ENCODE measurements at places on chromosomes 4 and X.

- H3K36me3 ChIP-seq, result no peaks in the 10 kb centered on the region
- DNase-seq, result no peak
- no peak overlapping the region for H3K4me3 ChIP-seq
- H3K27me3 ChIP-seq, result no peaks in the 10 kb centered on the region
- H3K27ac ChIP-seq, result no peak overlapping the region
- H3K4me1 ChIP-seq, result no peaks in the 10 kb centered on the region
Measured at GRCh38 chr4:172018358-172018757, 205.2 kb downstream of the GALNTL6 start.

- H3K27me3 ChIP-seq, result no peaks in the 10 kb centered on the region
- H3K27ac ChIP-seq, result no peak overlapping the region
- H3K4me1 ChIP-seq, result peaks cover 3% of the 10 kb centered on the region
Measured at GRCh38 chr4:48589098-48589445, 99.0 kb downstream of the ZAR1 start.

- no peak for DNase-seq
- no peaks in the 10 kb centered on the region for H3K4me1 ChIP-seq
- H3K27ac ChIP-seq, result no peak overlapping the region
- no peaks in the 10 kb centered on the region for H3K27me3 ChIP-seq
- no peaks in the 10 kb centered on the region for H3K36me3 ChIP-seq
Measured at GRCh38 chr4:87875191-87875590, 42.4 kb downstream of the MEPE start.

- no peak for DNase-seq
- H3K27ac ChIP-seq, result peak overlapping the region; percentile 69
- H3K27me3 ChIP-seq, result no peaks in the 10 kb centered on the region
- H3K4me3 ChIP-seq, result no peak overlapping the region
- H3K4me1 ChIP-seq, result peaks cover 72% of the 10 kb centered on the region
Measured at GRCh38 chrX:66022632-66023384, 17.1 kb downstream of the VSIG4 start.

GRCh38 chr4:4995908-4996265, 23.4 kb downstream of the CYTL1 start:
- H3K27ac ChIP-seq, result no peak overlapping the region
- no peak overlapping the region for H3K4me3 ChIP-seq
- peaks cover 9% of the 10 kb centered on the region for H3K4me1 ChIP-seq
- no peaks in the 10 kb centered on the region for H3K36me3 ChIP-seq
- H3K27me3 ChIP-seq, result no peaks in the 10 kb centered on the region

DNA sequence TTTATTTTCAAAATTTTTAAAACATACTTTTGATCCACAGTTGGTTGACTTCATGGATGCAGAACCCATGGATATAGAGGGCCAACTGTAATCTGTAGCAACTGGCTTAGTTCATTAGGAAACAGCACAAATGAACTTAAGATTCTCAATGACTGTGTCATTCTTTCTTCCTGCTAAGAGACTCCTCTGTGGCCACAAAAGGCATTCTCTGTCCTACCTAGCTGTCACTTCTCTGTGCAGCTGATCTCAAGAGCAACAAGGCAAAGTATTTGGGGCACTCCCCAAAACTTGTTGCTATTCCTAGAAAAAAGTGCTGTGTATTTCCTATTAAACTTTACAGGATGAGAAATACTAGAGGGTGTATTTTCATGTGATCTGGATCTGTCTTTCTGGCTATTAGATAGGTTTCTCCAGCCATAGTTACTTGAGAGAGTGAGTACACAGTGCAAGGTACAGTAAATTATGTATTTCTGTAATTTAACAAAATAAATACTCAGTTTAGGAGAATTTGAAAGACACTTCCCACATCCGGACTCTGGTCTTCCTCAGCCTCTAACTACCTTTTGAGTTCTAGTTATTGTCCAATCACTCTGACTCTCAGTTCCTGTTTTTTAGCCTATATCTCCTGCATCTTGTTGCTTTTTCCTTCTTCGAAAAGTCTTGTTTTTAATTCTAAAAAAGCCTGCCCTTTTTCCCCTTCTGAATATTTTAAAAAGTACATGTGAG, 21.8 kb downstream of the TLR2 start:
- no peak overlapping the region for H3K4me3 ChIP-seq
- H3K36me3 ChIP-seq, result no peaks in the 10 kb centered on the region
- no peak overlapping the region for H3K27ac ChIP-seq
- DNase-seq, result peak; percentile 23
- H3K4me1 ChIP-seq, result peaks cover 14% of the 10 kb centered on the region

GRCh38 chr4:19382993-19383756, 868.5 kb upstream of the SLIT2 start:
- DNase-seq, result no peak
- H3K27ac ChIP-seq, result no peak overlapping the region
- no peaks in the 10 kb centered on the region for H3K4me1 ChIP-seq
- no peaks in the 10 kb centered on the region for H3K27me3 ChIP-seq
- no peaks in the 10 kb centered on the region for H3K36me3 ChIP-seq
